ENCODE measurements at places on chromosomes 11 and 22.
A peak's percentile ranks its signal among the peaks of the same experiment; 100 is the strongest.

GRCh38 chr11:34926101-34926830 lies 9.8 kb downstream of the PDHX start:
- DNase-seq = peak; percentile 7

- no peak for DNase-seq
Measured at GRCh38 chr11:69697469-69697843, 6.4 kb downstream of the FGF19 start.

GRCh38 chr11:26859416-26859815 lies 134.5 kb upstream of the FIBIN start:
- DNase-seq = no peak

DNA sequence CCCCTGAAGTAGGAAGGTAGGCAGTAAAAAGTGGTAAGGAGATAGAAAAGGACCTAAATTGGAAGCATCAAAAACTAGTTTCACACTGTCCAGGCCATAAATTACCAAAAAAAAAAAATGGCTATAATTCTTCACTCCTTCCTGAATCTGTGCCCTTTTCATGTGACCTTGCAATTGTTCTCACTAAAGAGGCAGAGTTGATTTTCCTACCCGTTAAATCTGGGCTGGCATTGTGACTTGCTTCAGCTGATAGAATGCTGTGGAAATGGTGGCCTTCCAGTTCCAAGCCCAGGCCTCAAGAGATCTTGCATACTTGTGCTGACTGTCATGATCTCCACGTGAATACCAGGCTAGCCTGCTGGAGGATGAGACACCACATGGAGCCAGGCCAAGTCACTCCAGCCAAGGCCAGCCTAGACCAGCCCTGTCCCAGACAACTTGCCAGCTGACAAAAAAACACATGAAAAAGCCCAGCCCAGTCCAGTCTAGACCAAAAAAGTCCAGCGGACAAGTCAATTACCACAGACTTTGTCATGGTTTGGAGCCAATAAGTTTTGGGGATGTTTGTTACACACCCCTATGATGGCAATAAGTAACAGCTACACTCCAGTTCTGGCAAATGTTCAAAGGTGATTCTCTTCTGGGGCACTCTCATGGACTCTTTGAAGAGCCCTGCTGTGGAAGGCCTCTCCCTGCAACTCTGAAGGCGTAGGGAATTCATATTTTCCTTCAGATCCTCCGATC lies 51.4 kb upstream of the NUP50 start:
- no peak for DNase-seq

- no peak for DNase-seq
Measured at GRCh38 chr22:24400726-24401596, 26.4 kb upstream of the ADORA2A start.

GRCh38 chr22:38272373-38273134 lies at the start of gene TMEM184B:
TMEM184B (minus strand) TSS chr22:38273010; CDS start chr22:38247961, 25,049 bp downstream.
- no peak for DNase-seq

GRCh38 chr11:2096919-2097301 lies 42.3 kb downstream of the IGF2 start:
- no peak for DNase-seq

GRCh38 chr11:78708388-78708787 lies 133.7 kb upstream of the NARS2 start:
- DNase-seq = no peak

DNA sequence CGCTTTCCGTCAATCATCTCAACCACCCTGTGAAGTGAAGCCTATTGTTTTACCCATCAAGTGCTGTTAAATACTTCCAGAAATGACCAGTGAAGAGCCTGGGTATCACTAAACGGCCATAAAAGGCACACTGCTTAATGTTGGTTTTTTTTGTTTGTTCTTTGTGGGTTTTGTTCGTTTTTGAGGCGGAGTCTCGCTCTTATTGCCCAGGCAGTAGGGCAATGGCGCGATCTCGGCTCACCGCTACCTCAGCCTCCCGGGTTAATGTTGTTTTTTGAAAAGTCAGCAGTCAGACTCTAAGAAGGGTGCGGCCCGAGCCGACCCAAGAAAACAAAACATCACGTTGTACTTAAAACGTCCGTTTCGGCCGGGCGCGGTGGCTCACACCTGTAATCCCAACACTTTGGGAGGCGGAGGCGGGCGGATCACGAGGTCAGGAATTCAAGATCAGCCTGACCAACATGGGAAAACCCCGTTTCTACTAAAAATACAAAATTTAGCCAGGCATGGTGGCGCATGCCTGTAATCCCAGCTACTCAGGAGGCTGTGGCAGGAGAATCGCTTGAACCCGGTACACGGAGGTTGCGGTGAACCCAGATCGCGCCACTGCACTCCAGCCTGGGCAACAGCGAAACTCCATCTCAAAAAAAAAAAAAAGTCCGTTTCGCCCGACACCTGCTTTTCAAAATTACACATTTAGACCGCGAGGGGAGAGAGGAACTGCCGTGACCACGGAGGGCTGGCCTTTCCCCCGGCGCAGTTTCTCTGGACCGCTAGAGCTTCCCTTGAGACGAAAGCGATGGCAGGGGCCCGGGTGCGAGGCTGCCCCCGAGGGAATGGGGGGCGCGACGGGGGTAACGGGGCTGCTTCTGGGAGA lies 714 bp downstream of the CD59 start:
- DNase-seq = no peak

All from NCI-H1694 (cell line).